Activated T-helper 1 cell treated with anti-CD3 and anti-CD28 coated beads, Interleukin-12 subunit alpha, Interleukin-12 subunit beta, Interleukin-2, Interleukin-4 antibody, amounts not matched to agents 30 ng/mL and 10 ng/mL and 1 ng/mL, durations not matched to agents 14 hours and 24 hours and 36 hours (primary cell): ENCODE measurements at places on chromosomes 5 and 9. TPM values are rescaled to one million over a fixed set of nuclear protein-coding genes. Genes with fewer than 3 reads are reported as not detected.
A peak's percentile ranks its signal among the peaks of the same experiment; 100 is the strongest.

Gene ANKRD18A
- 4.1 and 4.6 TPM in 2 replicates for total RNA-seq

Gene FSD1L
- 3.4 and 3.5 TPM in 2 replicates for total RNA-seq

Gene CCDC183
- 0.52 TPM in 1 of 2 replicates, not detected in the other for total RNA-seq

Gene PGM5
- total RNA-seq = not detected in 2 replicates

DNA sequence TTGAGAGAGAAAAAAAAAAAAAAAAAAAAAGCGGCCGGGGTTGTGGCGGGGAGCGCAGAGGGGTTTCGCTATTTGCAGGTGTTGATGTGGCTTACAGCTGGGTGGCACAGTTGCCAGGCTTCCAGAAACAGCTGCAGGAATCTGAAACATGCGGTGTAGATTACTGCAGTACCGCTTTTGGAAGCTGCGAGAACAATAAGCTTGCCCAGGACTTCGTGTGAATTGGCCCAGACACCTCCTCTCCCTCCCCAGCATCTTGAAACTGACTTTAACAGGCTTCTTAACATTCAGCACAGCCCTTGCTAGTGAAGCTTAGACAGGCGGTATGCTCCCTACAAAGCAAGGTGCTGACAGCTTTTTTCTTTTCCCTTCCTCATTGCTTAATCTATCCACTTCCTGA is 104.0 kb downstream of the ATP10B start:
- no peak for DNase-seq

DNA sequence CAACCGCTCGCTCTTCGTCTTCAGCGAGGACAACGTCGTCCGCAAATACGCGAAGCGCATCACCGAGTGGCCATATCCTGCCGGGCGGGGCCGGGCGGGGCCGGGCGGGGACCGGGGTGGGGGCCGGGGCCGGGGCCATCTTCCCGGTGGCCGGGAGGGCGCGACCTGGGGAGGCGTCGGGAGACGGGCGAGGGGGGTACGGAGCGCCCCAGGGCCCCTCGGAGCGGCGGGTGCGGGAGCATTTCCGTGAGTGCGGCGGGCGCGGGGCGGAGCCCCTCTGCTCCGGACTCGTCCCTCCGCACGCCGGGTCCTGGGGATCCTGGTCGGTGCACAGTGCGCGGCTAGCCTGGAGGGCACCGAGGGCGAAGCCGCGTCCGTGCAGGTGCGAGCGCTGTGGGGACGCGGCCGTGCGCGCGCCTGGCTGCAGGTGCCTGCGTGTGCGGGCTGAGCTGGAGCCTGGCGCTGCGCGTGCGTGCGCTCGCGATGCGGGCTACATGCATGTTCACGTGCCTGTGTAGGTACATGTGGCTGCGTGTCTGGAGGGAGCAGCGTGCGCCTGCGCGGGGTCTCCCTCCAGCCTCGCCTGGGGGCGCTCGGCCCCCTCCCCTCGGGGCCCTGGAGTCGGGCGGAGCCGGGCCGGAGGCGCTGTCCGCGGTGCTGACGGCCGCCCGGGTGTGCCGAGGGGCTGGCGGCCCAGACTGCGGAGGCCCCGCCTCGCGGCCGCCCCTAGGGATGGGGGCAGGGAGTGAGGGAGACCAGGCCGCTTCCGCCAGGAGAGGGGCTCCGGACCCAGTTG is 762 bp downstream of the CACNA1B start:
- peak; percentile 22 for DNase-seq

DNA sequence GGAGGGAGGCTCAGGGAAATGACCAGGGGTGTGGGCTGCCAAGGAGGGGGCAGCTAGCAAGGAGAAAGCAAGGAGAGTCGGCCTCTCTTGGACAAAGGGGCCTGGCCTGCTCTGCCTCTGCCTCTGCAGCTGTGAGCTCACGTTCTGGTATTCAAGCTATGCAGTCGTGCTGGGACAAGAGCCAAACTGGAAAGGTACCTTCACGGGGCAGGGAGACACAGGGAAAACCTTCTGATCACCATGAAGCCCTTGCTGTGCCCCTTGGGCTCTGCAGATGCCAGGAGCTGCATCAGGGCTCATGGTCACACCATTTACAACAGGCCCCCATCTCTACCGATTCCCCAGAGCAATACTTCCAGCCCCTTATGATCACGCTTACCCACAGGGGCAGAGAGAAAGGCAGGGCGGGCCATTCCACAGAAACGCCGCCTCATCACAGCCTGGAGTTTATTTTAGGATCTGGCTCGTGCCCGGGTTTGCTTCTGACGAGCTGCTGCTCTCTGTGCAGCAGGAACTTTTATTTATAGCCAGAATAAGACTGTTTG is 63.2 kb downstream of the PRRT1B start:
- no peak for DNase-seq

- DNase-seq = peak; percentile 16
Measured at GRCh38 chr9:133057006-133057405, 4.8 kb upstream of the CEL start.
